ENCODE measurements at places on chromosomes 3 and 15.
A peak's percentile ranks its signal among the peaks of the same experiment; 100 is the strongest.

DNA sequence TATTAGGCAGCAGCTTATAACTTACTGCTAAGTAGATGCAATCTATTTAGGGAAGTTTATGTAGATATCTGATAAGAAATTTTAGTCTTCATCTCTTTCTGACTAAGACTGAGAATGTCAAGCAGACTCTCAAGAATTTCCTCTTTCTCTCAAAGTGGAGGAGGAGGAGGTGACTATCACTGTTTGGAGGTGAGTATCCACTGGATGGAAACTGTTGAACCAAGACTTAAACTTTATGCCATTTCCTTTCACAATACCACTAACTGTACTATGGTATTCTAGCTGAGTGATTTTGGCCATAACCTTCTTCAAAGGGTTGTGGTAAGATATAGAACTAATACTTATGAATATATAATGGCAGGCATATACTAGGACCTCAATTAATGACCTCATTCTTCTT lies 64.6 kb downstream of the TPRG1 start:
- DNase-seq: peak; percentile 63

- no peak for DNase-seq
Measured at GRCh38 chr3:39519103-39519502, 51.6 kb downstream of the MOBP start.

DNA sequence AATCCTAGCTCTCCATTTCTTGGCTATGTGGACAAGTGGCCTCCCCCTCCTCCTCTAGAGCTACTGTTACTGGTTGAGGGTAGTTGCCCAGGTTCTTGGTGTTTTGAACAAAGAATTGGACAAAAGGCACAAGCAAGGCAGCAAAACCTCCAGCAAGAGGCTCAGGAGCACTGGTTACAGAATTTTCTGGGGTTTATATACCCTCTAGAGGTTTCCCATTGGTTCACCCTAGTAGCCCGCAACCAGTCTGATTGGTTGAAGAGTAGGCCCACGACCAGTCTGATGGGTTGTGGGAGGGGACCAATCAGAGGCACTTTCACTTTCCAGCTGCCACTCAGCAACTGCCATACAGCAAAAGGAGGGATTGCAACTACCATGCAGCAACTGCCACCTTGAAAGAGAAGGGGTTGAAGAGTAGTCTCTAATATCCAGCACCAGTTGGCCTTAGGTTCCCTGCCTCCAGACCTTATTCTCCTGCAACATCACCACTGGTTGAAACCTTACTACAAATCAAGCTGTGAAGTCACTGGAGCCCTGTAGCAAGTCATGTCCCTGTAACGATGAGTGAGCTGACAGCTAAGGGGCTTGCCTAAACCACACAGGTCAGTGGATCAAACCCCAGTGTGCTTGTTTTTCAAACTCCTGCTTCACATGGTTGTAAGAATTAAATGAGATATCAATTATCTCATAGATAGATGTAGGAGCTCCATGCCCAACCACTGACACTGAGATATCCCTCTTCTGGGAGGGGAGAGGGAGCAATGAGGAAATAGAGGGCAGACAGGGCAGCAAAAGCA lies 2.9 kb upstream of the C15orf39 start:
- DNase-seq: peak; percentile 64

DNA sequence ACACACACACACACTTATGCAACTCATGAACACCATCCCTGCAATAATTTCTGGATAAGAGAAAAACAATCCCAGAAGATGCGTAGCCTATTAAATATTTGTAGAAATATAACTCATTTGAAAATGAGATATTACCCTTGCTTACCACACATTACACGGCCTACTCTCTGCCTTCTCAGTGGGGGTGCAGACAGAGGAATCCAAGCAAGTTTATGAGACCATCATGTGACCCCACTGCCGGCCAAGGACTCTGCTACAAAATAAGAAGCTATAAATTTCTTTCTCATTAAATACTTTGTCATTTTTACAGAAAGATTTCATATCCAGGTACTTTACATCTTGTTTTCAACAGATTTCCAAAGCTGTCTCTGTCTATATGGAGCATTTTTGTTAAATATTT lies 286.3 kb downstream of the ZNF385D start:
- no peak for DNase-seq

- DNase-seq: no peak
Measured at GRCh38 chr15:57335719-57336118, 40.6 kb upstream of the CGNL1 start.

Measured in activated CD4-positive, alpha-beta T cell treated with anti-CD3 and anti-CD28 coated beads, Interleukin-10, Interleukin-2, amounts not matched to agents 100 ng/mL and 50 ng/mL, durations not matched to agents 16 hours and 8 hours (primary cell).